ENCODE measurements at places on chromosomes 2 and 18. TPM values are rescaled to one million over a fixed set of nuclear protein-coding genes. Genes with fewer than 3 reads are reported as not detected.

The UGT1A6 gene
- total RNA-seq = 14.0 TPM

DNA sequence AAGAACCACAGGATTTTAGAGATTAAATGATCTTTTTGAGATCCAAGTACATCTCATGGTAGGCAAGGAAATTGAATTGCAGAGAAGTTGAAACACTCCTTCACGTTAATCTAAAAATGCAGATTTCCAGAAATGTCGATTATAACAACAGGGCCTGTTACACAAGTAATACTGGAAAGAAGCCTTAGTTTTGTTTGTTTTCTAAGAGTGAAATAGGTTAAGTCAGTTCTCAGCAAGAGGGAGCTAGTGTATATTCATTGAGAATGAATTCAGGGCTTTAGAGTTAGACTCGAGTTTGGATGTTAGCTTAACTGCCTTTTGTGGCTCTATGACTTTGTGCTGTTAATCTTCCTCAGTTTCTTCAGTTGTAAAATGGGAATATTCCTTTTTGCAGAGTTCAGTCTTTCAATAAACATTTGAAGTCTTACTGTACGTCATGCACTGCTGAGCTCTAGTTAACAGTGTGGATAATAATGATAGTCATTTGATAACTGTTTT is 926 bp downstream of the NDUFV2 start:
- DNase-seq = no peak

DNA sequence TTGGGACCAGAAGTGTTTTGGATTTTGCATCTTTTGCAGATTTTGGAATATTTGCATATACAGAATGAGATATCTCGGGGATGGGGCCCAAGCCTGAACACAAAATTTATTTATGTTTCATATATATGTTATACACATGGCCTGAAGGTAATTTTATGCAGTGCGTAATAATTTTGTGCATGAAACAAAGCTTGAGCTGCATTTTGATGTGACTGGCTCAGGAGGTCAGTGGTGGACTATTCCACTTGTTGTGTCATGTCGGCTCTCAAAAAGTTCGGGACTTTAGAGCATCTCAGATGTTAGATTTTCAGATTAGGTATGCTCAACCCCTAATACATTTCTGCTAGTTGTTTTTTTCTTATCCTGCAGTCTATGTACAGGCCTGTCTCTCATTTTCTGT is 145.4 kb downstream of the FAM210A start:
- DNase-seq = no peak

DNA sequence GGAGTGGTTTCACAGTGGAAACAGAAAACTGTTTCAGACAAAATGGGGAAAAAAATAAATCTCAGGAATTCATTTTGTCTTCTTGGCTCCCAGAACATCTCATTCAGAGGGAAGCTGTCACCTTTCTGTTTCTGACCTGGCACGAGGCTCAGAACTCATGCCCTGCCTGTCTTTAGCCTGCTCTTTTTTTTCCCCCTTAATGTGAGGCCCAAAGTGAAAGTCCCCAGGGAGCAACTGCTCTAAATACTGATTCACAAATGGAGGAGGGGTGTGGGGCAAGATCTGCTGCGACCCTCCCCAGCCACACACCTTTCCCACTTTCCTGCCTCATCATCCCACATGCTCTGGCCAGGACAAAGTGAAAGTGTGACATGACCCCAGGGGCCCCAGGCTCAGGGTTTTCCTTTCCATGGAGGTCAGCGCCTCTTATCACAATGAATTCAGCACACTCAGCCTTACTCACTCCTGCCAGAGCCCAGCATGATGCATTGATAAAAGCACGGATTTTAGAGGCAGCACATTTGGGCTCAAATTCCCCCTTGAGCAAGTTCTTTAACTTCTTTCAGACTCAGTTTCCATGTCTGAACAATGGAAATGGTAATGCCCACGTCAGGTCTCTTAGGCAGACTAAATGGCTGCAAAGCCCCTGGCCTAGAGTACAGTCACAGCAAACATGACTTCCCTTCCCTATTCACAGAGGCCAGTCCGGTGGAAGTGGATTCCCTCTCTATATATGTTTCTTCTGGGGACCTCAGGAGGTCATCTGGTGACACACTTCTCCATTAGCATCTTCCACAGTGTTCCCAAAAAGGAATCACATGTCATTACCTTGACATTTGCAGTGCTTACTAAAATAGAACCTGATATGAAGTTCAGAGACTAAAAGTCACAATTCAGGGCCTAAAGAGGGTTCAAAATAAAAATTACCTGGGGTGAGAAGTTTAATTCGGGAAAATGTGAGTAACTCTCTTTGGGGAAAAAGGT is 55.3 kb upstream of the TMEM163 start:
- peak; percentile 29 for DNase-seq

GRCh38 chr18:36872329-36872728 is 43.4 kb downstream of the KIAA1328 start:
- DNase-seq = no peak

DNA sequence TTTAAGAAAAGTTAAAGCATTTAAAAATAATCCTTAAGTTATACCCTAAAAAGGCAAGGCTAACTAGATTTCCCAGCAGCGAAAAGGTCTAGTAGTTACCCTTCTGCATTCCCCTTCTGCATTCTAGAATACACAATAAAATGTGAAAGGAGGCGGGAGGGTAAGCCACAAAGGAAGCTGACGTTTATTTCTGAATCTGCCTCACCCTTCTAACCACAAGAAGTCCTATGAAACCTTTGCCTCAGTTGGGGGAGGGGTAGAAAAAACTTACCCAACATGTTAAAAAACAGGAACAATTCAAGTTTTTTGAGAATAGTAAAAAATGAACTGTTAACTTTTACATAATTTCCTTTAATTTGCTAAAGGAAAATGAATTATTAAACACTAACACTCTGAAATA is 11.3 kb downstream of the STK17B start:
- DNase-seq = peak; percentile 87

DNA sequence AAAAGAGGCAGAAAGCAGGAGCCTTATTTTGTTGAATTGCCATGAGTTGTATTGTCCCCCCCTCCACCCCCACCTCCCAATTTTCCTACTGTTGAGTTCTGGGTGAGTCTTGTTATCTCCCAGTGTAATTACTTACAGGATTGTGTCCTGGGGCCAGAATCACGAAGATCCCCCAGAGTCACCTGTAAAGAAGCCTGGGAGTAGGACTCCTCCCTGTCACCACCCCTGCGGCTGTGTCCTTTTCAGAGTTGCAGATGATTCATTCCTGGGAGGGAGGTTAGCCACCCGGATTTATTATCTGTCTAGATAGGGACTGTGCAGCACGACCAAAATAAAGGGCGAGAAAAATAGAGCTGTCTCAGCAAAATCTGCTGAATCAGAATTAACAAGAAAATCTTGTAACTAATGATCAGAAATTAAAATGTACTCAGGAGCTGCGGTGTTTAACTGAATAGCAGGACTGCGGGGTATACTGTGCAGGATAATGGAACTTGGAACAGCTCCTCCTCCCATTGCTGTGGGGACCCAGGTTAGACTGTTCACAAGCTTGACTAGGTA is 81.7 kb upstream of the CAPN13 start:
- DNase-seq = no peak

DNA sequence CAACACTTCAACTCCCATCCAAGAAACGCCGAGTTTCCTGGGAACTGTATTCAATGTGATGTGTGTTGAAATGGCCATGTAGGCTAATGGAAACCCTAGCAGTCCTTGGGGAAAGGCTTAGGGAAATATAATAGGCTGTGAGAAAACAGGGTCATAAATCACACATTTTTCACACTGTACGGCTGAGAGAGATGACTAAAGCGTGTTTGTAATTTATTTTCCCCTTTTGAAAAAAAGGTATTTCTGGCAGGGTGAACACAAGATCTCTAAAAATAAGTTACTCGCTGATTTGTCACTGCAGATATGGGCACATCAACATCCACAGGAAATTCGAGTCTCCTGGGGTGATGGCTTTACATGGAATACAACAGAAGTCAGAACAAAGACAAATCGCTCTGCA is 109.6 kb upstream of the ST6GAL2 start:
- DNase-seq = no peak

GRCh38 chr2:145652571-145653545 is 1132.9 kb upstream of the ZEB2 start:
- DNase-seq = peak; percentile 90

DNA sequence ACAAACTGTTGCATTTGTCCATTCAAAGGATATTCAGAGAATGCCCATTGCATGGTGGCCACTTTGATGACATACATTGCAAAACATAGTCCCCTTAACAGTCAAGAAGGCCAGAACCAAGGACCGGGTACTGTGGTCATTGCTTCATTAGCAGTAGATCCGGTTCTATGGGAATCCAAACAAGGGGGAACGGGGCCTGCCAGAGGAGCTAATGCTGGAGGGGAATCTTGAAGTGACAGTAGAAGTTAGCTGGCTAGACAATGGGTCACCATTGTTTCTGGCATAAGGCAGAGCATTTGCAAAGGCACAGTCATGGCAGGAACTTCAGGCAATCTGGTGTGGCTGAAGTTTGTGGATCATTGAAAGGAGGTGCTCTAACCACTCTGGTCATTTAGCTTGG is 279.7 kb downstream of the SS18 start:
- DNase-seq = no peak

- no peak for DNase-seq
These were observed 145.4 kb upstream of the ZNF804A start for GRCh38 chr2:184452907-184453306.

The IL1A gene
- 311 TPM for total RNA-seq

- no peak for DNase-seq
These were observed 56.0 kb upstream of the RAB6C start for GRCh38 chr2:129923265-129924091.

GRCh38 chr18:33123862-33124518 is 316.5 kb downstream of the CCDC178 start:
- DNase-seq = no peak

- no peak for DNase-seq
These were observed 119.1 kb downstream of the LYPD1 start for GRCh38 chr2:132550946-132551345.

The MTCL1 gene
- 28.8 TPM for total RNA-seq

The SH2D6 gene
- total RNA-seq = 0.25 TPM

GRCh38 chr18:47150824-47151366 is 595 bp upstream of the HDHD2 start:
- DNase-seq = no peak

The SPEG gene
- total RNA-seq = 24.9 TPM

DNA sequence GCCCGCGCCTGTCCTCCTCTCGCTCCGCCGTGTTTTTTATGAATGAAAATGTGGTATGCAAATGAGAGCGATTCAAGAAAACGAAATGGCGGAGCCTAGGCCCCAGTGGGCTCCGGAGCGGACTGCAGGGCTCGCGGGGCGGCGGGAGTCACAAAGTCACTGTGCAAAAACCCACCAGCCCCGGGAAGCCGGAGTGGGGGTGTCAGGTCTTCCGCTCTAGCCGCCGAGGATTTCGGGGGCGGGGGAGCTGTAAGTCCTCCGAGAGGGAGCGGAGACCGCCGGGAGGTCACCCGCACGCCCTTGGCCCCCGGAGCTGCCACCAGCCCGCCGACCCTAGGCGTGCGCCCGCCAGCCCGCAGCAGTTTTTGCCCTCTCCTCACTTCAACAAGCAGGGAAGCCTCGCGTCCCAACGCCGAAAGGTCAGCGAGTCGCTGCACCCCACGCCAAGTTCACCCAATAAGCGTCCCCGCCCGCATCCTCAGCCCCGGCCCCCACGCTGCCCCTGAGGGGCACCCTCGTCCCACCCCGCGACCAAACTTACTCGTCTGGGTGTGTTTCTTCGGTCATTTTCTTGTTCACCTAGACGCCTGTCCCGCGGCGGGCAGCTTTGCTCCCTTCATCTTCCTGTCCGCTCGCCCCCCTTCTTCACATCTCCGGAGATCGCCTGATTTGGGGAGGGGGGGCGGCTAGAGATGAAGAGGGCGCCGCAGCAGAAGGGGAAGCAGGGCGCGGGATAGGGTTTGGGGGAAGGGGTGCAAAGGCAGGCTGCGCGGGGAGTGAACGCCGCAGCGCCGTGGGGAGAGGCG is 775 bp downstream of the SPRED2 start:
- DNase-seq = peak; percentile 22

GRCh38 chr18:26780520-26781325 is 84.8 kb downstream of the AQP4 start:
- no peak for DNase-seq

The TUBA4B gene
- not detected for total RNA-seq

The MGAT4A gene
- total RNA-seq = 0.31 TPM

The TTN gene
- not detected for total RNA-seq

GRCh38 chr2:74242354-74243071 is 44.1 kb downstream of the MTHFD2 start:
- no peak for DNase-seq

DNA sequence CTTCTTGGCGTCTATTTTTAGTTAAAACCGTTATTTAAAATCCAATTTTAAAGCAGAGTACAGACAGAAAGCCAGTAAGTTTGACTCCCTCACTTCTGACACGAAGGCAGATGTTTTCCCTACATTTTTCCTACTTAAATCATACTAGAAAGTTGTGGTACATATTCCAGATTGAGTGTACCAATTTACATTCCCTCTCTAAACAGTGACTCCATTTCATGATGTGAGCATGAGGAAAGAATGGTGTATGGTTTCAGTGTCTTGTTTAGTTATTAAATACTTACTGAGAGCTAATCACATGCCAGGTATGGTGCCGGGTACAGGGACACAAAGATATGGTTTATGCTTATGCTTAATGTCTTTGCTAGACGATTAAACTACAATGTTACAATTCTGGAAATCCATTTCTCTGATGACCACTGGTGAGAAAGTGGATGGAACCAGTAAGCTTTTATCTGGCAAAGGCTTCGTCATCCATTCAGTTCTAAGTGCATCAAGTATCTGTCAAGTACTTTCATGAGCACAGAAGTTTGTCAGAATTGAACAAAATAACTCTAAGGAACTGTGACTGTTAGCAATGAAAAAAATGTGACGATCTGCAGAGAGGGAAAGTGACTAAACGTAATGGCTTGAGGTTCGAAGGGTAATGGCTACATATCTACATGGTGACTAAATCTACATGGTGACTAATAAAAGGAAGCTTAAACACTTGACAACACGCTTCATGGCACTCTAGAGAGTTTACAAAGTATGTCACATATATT is 25.7 kb downstream of the MAP4K3 start:
- peak; percentile 68 for DNase-seq

GRCh38 chr18:36188916-36189315 is 1.6 kb downstream of the MOCOS start:
- DNase-seq = no peak

The CNGA3 gene
- not detected for total RNA-seq

GRCh38 chr2:54760310-54760709 is 36.8 kb downstream of the EML6 start:
- DNase-seq = no peak

The PROKR1 gene
- total RNA-seq = not detected

GRCh38 chr2:221816566-221816965 is 244.5 kb upstream of the EPHA4 start:
- peak; percentile 42 for DNase-seq

The POTEJ gene
- not detected for total RNA-seq

- no peak for DNase-seq
These were observed 56.2 kb upstream of the SLC16A14 start for GRCh38 chr2:230124757-230125431.

The PPP1R7 gene
- total RNA-seq = 69.6 TPM

GRCh38 chr2:118918017-118918416 is 24.0 kb upstream of the MARCO start:
- DNase-seq = no peak

GRCh38 chr2:52613064-52613463 is 1154.5 kb upstream of the CHAC2 start:
- no peak for DNase-seq

Data from foreskin keratinocyte (primary cell).